ENCODE measurements at places on chromosomes 7 and 10.

DNA sequence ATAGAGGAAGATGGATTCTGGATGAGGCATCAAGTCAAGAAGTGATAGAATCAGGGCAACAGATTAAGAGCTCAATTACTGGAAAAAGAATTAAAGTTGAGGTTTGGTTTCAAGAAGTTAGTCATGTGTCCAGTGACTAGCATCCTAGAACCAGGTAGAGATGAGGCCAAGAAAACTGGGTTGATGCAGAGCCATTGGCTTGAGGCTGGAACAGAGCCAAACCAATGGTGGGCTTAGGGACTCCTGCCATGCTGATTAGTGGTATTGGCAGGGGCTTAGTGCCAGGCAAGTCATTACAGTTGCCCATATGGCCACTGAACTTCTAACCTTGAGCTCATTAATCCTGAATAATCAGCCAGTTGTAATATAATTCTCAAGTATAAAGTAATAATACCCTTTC is 18.5 kb downstream of the ZNF277 start:
- peak; percentile 23 for DNase-seq

DNA sequence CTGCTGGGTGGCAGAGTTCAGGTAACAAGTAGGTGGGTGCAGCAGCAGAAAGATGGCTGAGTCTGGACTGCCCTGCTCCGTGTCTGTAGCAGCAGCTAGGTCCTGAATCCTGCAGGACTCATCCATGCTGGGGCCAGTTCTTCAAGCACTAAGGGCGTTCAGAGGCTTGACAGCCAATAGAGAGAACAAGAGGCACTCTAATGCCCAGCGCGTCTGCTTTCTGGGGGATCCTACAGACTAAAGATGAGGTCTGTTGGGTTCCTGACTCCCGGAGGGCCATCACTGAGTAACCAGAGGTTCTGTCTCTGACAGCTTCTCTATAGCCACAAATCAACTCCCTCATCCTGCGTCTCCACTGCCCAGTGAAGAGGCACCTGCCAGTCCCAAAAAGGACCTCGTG is 125.5 kb downstream of the PTPN20 start:
- no peak for DNase-seq

DNA sequence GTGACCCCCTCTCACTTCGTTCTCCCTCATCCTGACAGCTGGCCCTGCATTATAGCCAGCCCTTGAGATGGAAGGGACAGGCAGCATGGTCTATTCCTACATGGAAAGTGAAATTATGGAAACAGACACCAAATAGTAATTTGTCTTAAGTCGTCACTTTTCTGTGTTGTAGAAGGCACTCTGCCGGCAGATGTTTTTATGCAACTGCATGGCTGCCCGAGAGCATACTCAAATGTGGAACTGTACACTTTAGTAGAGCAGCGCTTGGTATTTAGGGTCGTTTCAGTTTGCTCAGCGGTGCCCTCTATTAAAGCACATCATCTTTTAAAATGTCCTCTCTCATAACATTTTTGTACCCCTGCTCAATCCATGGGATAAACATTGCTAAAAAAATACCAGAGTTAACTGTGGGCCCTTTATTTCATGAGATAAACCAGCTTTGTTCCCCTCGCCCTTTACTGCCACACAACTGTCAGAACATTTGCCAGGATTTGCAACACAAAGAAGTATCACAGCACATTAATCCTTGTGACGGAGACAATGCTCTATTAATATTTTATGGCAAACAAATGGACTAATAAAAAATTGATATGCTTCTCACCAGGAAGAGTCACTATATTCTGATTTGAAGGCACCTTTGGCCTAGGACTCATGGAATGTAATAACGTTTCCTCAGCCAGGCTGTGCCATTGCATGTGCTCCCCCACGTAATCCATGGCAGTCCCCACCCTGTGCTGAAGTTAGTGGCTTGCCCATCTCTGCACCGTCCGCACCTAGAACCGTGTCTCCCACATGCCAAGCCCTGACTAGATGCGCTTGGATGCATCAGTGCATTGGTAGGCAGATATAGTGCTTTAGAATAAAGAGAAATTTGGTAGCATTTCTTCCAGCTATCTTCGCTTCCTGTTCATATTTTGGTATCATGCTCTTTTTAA is 221.3 kb downstream of the PAXIP1 start:
- no peak for DNase-seq

DNA sequence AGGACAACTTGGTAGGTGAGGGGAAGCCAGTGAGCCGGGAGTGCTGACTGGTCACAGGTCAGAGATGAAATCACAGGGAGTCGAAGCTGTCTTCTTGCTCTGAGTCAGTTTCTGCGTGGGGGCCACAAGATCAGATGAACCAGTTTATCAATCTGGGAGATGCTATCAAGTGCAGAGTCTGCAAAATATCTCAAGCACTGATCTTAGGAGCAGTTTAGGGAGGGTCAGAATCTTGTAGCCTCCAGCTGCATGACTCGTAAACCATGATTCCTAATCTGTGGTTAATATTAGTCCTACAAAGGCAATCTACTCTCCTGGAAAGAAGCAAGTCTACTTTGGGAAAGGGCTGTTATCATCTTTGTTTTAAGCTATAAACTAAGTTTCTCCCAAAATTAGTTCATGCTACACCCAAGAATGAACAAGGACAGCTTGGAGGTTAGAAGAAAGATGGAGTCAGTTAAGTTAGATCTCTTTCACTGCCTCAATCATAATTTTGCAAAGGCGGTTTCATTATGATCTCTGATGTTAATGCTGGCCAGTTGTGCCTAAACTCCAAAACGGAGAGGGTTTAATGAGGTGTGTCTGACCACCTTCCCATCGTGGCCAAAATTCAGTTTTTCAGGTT is 8.4 kb upstream of the LMOD2 start:
- DNase-seq = no peak

DNA sequence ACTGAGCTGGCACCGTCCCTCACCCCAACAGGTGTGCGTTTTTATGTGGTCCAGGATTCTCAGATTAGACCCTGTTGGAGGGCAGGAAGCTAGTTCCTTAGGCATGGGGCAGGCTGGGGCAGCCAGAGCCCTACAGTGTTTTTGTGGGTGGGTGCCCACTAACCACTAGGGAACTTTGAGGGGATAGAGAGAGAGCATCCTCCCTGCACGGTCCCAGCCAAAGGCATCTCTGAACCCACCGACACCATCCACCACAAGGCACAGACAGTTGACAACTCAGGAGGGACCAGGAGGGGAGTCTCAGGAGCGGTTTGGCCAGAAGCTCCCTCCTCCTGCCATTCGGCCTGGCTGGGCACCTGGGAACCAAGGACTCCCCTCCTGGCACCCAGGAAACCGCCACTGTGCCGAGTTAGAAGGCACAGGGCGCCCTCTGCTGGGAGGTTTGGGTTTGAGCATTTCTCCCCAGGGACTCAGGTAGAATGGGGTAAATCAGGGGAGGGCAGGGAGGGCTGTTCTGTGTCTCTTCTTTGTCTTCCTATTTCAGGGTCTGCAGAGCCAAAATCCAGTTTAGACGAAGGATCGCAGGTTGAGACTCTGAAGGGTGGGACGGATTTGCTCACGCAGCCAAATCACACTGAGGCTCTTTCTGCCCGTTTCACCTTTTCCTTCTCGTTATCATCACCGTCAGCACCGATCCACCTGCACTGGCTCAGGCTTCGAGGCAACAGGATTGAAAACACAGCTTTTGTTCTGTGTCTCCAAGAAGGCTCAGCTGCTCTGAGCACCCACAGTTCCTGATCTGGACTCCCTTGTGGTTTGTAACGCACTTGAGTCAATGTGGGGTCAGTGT is 84.8 kb upstream of the COL13A1 start:
- DNase-seq = peak; percentile 38

DNA sequence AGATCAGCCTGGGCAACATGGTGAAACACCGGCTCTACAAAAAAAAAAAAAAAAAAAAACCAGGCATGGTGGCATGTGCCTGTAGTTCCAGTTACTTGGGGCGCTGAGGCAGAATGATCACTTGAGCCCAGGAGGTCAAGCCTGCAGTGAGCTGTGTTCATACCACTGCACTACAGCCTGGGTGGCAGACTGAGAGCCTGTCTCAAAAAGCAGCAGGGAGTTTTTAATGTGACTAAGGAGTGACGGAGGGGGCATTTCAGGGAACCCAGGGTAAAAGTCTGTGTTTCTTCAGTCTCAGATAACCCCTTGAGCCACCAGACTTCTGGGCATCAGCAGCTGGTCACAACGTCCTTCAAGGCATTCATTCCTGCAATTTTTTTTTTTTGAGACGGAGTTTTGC is 2.2 kb upstream of the C10orf95 start:
- DNase-seq = no peak

DNA sequence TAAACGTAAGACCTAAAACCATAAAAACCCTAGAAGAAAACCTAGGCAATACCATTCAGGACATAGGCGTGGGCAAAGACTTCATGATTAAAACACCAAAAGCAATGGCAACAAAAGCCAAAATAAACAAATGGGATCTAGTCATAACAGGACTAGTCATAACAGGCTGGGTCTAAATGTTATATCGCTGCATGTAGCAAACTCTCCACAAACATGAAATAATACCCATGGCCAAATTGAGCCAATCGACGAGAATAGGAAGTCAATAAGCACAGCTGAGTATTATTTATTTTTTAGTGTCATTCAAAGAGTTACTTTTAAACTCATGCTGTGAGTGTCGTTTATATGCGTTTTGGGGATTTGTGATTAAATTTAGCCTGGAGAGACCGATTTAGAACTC is 225.1 kb downstream of the TFEC start:
- peak; percentile 50 for DNase-seq
